Keratinocyte (primary cell): ENCODE measurements at places on chromosomes 16 and 17. TPM values are rescaled to one million over a fixed set of nuclear protein-coding genes. Genes with fewer than 3 reads are reported as not detected.

GRCh38 chr17:10156599-10156947 is 41.8 kb downstream of the GAS7 start:
- no peak for DNase-seq

GRCh38 chr17:81499601-81499970 is 13.0 kb downstream of the ACTG1 start:
- no peak for DNase-seq

DNA sequence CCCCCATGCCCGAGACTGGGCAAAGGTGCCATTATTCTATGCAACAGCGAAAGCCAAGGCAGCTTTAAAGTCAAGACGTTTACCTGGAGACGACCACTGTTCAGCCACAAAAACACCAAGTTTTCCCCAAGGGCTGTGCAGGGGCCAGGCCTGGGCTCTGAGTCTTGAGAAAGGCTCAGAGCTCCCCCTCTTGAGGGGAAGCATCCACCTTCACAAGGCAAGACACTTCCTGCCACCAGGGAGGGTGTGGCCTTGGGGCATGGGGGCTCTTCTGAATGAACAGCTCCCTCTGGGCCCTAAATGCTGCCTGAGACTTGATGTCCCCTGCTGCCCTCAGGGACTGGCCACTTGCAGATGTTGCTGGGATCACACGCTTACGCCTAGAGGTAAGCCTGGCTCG is 26.5 kb downstream of the PDIA2 start:
- DNase-seq, result no peak

DNA sequence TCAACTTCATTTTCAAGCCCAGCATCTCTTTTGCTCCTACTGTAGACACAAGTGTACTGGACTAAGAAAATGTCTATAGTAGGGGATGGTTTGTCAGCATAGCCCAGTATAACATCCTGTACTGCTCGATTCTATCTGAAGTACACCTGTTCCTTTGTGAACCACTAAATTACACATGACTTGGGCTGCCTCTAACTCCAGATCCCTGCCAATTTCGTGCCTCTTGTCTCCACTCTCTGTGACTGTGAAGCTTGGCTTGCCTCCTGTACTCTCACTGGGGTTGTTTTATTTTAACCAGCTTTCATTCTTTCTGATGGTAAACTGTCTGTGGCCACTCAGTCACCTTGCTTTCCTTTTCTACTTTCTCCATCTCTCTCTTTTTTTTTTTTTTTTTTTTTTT is 24.5 kb downstream of the GFOD2 start:
- DNase-seq, result no peak

DNA sequence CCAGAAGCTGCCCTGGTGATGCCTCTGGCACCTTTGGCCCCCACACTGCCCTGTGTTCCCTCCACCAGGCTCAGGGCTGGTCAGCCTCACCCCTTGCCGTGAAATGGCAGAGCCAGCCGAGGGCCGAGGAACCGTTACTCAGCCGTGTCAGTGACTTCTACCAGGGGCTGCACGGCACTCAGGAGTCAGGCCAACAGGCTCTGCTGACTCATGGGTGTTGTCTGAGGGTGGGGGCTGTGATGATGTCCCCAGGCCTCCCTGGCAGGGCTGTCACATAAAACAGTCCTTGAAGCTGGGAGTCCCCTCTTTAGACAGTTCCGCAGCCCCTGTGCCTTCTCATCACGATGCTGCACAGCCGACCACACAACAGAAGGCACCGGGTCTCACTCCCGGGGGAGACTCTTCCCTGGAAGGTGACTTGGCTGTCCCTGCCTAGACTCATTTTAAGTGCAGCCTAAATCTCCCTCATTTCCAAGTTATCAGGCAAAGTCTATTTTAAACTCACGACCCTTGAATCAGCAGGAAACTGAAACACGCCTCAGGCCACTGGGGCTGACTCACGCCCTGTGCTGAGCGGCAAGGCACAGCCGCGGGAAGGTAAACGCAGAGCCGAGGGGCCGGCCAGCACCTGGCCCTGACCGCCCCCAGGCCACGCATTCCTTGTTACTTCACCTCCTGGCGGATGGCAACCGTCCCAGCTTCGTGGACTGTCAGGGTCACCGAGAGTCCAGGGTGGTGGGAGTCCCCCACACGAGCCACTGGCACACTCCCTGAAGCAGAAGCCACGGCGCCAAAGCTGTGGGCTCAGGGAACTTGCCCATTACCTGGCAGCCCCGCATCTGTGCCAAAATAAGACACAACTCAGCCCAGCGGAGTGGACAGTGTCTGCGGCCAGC is 102.6 kb downstream of the ZNF778 start:
- peak; percentile 59 for DNase-seq

DNA sequence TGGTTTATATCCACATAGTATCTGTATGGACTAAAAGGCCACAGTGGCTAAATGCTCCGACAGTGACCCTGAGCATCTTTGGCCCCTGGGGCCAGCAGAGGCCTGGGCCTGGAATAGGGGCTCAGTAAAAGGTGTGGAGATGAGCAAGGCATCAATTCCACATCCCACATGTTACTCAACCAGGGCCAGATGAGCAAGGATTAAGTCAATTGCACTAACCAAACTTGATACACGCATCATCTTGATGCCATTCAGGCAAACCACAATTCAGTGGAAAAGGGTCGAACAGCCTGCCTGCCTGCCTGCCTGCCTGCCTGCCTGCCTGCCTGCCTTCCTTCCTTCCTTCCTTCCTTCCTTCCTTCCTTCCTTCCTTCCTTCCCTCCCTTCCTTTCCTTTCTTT is 53.5 kb upstream of the DNAJA2 start:
- no peak for DNase-seq

- no peak for DNase-seq
Observed at GRCh38 chr17:77488531-77489238, 347.9 kb downstream of the SEC14L1 start.

Gene TP53TG3B
- not detected in 3 replicates for polyA plus RNA-seq

Gene CLDN7
- 6.3 to 9.0 TPM (median 6.8 TPM) in 3 replicates for polyA plus RNA-seq

Gene RHBDF1
- 20.4 to 37.2 TPM (median 24.0 TPM) in 3 replicates for polyA plus RNA-seq
